CD8-positive, alpha-beta memory T cell (primary cell): ENCODE measurements at places on chromosomes 1 and 21.

- no peak for DNase-seq
These were observed 402.6 kb downstream of the TTLL7 start for GRCh38 chr1:83596331-83596730.

DNA sequence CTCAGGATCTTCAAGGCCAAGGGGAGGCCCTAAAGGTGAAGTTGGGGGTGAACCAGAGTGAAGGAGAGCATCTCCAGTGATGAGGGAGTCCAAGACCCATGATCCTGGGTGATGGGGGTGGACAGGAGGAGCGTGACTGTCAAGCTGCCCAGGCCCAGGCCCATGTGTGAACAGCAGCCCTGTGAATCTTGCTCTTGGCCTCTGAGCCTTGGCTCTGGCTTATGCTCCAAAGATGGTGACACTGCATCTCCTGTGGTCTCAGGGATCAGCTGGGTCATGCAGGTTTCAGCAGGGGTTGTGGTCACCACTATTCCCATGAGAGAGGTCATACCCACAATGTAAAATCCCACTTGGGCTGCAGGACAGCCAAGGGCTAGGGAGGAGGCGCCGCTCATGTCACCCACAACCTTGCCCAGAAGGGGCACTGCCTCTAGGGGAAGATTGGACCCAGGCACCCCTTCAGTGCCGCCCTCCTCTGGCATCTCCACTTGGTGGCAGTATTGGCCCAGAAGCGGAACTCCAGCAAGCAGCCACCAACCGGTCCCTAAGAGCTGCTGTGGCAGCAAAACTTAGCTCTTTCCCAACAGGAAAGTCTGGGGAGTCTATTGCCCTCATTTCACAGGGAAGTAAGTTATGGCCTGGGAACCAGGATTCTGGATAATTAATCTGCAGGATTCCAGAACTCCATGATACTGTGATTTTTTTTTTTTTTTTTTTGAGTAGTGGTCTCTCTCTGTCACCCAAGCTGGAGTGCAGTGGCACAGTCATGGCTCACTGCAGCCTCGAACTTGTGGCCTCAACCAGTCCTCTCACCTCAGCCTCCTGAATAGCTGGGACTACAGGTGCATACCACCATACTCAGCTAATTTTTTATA, 7.5 kb upstream of the WNT3A start:
- DNase-seq, result peak; percentile 76

DNA sequence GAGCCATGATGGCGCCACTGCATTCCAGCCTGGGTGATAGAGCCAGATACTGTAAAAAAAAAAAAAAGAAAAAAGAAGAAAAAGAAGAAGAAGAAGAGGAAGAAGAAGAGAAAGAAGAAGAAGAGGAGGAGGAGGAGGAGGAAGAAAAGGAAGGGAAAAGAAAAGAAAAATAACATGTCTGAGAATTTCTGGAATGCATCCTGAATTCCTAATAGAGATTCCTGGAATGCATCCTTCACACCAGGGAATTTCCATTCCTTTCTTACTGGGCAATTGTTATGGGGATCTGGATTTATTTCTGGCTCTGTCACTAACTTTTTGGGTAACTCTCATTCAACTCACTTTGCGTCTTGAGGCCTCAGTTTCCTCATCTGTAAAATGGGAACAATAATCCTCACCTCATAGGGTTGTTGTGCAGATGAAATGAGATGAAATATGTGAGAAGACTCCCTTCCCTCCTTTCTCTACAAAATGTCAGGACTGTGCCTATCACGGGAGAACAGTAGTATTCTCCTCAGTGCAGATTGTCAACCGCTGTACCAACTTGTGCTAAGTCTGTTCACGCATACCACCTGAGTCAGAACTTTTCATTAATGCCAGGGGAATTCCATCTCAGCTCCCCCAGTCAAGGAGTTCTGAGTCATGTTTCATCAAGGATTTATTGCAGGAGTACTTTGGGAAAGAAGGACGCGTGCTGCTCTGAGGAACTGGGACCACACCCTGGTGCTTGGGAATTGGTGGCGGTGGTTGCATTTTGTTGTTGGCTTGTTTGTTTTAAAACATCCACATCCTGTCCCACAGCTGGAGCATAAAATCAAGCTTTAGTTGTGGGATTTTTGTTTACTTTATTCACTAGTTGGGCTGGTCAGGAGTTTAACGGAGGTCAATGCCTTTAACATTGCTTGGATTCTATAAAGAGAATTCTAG, 42.4 kb upstream of the ROR1 start:
- DNase-seq, result no peak

- no peak for DNase-seq
These were observed 56.2 kb downstream of the FCRL5 start for GRCh38 chr1:157496121-157496526.

GRCh38 chr1:86169625-86170024, 13.1 kb upstream of the COL24A1 start:
- no peak for DNase-seq

DNA sequence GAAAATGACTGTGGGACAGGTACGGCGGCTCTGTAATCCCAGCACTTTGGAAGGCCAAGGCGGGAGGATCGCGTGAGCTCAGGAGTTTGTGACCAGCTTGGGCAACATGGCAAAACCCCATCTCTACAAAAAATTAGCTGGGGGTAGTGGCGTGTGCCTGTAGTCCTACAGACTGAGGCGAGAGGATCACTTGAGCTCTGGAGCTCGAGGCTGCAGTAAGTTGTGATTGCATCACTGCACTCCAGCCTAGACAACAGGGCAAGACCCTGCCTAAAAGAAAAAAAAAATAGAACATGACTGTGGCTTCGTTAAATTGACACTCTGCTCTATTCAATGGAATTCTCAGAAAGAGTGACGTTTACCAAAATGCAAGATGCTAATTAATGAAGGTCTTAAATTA, 3.9 kb upstream of the DBT start:
- no peak for DNase-seq

GRCh38 chr1:26477446-26478152, 5.4 kb downstream of the HMGN2 start:
- DNase-seq, result no peak

- peak; percentile 68 for DNase-seq
These were observed 12.4 kb downstream of the SAMSN1 start for GRCh38 chr21:14533499-14534428.

DNA sequence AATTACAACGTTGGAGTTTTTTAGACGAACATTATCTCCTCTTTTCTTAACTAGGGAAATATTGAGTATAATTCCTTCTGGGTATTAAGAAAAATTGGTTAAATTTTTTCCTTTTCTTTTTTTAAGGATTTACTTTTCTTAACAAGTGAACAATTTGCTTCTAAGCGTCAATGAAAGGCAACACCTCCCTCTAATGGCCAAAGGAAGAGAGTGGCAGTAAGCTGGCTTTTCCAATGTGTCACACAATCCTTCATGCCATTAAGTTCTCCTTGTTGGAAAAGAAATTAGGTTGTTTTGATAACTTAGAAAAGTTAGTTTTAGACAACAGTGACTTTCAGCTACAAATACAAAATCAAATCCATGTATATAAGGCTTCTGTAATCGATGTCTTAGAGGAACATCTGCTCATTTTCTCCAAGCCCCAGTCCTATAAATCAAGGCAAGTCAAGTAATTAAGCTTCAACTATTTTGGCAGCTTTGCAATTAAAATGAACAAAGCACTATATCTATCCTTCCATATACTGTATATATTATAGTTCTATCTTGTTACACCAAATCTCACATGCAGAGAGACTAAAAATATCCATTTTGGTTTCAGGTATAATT, 62.8 kb downstream of the EDEM3 start:
- DNase-seq, result no peak

- DNase-seq, result no peak
These were observed 40.4 kb upstream of the SYNC start for GRCh38 chr1:32742956-32743355.

GRCh38 chr1:87176087-87176486, 152.6 kb upstream of the LMO4 start:
- DNase-seq, result no peak

DNA sequence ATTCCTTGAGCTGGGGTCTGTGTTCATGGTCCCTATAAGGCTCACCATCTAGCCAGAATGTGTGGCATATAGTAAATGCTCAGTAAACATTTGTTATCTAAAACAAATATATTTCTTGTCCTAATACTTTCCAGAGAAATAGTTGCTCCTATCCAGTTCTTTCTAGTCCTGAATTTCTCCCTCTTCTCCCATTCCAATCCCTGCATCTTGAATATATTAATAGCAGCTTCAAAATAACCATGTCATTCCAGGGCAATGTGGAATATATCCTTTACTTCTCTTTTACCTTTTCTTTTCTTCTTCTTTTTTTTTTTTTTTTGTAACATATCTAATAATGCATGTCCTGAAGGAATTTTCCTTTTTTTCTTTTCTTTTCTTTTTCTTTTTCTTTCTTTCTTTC, 10.4 kb downstream of the DNAJB4 start:
- DNase-seq, result no peak

DNA sequence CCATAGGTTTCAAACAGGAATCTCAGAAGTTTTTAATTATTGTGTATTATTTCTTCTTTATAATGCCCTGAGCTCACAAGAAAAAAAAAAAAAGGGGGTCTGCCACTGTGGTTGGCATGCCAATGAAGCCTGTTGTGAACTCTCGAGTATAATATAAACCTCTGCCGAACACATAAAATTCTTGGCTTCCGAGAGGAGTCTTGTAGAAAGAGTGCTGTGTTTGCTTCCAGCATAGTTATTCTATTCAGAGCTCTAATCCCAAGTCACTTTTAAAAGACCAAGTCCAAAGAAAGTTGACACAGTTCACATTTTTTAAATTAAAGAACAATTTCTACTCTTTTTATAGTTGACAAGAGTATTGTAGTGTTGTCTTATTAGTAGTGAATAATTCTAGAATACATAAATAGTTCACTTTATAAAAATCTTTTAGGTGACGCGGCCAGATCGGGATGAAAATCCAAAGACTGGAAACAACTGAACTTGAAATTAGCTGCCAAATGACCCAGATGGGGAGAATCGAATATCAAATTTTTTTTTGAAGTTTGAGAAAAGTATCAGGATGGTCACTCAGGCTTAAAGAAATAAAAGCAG, 293.2 kb downstream of the DUSP10 start:
- no peak for DNase-seq

- DNase-seq, result no peak
These were observed 311.5 kb upstream of the POGK start for GRCh38 chr1:166527752-166528151.

DNA sequence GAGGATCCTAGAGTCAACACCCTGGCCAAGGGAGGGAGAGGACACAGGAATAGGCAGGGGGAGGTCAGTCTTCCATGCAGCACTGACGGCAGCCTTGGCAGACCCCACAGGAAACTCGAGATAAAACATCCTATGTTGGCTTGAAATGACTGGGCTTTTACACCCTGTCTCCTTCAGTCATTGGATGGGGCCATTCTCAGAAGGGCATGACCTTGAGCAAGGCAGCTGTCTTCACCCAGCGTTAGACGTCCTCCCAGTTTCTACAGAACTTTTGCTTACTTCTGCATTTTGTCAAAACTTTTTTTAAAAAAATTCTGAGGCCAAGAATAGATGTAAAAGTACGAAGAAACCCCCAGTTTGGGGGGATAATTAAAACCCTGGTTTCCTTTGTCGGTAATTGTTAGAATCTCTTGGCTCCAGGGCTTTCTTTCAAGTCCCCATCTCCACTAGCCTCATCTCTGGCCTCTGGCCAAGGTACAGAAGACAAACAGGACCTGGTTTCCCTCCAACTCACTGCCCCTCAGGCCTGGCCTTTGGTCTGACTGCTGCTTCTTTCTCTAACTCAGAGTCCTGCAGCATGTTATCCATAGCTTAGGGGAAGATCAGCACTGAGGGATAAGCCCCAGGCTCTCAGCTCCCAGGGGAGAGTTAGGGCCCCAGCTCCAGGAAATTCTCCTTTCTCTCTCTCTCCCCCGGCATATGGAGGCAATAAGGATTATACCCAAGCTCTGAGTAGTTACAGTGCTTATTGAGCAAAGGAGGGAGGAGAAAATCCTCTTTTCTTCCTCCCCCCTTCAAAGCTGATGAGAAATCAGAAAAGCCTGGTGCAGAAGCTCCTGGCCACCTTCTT, 51.6 kb upstream of the KCND3 start:
- no peak for DNase-seq

- no peak for DNase-seq
These were observed 44.1 kb downstream of the ALPL start for GRCh38 chr1:21553116-21553926.

DNA sequence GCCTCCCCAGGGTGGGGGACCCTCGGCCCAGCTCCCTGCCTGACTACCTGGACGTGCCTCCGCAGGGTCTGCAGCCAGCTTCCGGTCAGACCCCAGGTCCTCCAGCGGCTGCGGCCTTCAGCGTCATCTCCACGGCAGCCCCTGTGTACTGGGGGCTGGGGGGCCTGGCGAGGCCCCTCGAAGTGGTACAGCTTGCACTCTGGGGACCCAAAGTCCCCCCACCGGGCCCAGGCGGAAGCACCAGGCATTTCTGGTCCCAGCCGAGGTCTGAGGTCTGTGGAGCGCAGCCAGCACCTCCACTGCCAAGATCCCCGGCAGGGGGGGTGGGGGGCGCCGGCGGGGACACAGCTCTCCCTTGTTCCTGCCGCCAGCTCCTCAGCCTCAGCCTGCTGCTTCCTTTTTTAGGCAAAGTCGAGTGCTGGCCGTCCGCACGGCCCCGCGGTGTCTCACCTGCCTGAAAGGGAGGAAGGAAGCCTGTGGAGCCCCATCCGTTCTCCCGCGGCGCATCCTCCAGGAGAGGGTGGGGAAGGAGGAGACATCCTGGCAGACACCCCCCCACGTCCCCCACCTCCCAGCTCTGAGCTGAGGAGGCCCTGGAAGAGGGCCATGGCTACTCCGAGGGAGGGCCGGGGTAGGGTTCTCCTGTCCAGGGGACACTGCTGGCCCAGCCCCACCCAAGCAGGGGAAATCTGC, 1.2 kb upstream of the VWA1 start:
- DNase-seq, result no peak

- no peak for DNase-seq
These were observed 81.9 kb upstream of the ARTN start for GRCh38 chr1:43851561-43852338.

DNA sequence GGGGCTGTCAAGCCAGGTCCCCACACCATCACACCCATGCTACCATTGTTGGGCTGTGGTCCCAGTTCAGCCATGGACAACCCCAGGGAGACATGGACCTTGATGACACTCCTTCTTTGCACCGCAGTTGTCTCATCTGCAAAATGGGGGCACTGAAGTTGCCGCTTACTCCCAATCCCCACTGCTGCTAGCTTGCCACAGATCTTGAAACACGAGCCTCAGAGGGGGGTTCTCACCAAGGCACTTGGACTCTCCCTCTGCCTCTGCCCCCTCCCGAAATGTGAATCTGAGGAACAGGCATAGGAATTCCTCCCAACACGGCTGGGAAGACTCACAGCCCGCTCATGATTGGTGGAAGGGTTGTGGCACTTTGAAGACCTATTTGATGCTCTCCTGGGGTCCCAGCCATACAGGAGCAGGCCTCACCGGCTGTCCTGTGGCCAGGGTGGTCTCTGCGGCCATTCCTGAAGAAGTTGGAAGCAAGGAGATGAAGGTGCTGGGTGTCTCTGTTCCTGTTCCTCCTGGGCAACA, 31.1 kb downstream of the RUNX3 start:
- DNase-seq, result no peak

DNA sequence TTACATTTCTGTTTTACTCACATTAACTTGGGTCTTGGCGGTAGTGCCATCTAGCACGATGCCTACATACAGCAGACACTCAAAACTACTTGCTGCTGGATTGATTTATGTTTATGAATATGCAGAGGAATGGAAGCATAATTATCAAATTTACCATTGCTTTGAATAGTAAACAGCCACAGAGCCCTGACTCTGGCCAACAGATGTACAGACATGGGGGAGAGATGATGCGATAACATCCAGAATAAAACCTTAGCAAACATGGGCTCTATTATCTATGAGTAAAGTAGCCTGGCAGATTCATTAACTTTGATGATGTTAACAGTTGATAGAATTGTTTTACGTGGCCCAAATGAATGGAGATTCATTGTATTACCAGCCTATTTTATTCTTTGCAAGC, 42.8 kb downstream of the PTGFR start:
- DNase-seq, result no peak

- DNase-seq, result no peak
These were observed 15.2 kb downstream of the SYNJ1 start for GRCh38 chr21:32712641-32713040.
